ENCODE measurements at places on chromosomes 1 and 21.
A peak's percentile ranks its signal among the peaks of the same experiment; 100 is the strongest.

DNA sequence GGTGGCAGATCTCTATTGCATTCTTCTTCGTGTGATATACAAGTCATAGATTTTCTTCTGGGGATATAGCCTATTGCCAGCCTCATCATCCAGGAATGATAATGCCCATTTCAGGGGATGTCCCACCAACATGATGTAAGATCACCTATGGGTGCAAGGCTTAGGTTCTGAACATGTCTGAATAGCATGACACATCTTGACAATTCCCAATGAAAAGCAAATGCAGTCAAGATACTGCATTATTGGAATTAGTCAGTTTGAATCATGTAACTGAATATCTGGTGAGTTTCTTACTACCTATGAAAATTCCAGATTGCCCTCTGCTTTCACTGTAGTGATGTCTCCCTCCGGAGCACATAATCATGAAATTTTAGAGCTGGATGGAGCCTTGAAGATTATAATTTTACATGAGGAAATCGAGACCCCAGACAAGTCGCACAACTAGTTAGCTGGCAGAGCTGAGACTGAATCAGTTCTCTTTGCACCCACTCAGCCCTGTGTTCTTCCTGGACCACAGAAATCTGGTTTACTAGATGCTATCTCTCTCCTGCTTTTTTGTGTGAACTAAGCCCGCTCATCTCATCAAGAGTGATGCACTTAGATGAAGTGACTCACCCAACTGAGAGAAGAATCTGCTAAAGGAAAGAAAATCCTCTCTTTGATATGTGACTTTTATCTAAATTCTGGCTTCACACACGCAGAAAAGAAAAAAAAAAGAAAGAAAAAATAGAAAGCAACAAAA, 65.0 kb downstream of the WDR64 start:
- DNase-seq: no peak

DNA sequence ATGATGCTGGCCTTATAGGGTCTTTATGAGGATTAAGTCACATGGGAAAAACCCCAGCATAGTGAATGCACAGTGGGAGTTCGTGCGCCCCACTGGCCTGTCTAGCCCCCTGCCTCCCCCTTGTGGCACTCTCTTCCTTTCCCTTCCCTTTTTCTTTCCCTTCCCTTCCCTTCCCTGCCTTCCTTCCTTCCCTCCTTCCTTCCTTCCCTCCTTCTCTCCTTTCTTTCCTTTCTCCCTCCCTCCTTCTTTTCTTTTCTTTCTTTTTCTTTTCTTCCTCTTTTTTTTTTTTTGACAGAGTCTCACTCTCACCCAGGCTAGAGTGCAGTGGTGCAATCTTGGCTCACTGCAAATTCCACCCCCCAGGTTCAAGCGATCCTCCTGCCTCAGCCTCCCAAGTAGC, 38.6 kb downstream of the HTR6 start:
- DNase-seq: no peak

DNA sequence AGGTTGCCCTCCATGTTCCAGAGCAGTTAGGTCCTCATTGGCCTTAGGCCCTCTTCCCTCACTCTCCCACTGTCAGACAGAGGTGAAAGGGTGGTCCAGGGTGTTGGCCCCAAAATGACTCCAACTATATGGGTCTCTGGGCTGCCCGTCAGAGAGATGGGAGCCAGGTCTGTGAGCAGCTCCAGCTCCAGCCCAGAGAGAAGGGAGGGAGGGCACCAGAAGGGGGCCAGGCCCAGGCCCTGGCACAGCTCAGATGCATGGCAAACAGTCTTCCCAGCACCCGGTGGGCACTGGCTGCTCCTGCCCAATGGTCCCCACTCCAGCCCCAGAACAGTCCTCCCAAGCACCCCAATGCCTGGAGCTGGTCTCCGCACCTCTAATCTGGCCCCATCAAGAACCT, 2.2 kb downstream of the BCAN start:
- DNase-seq: no peak

DNA sequence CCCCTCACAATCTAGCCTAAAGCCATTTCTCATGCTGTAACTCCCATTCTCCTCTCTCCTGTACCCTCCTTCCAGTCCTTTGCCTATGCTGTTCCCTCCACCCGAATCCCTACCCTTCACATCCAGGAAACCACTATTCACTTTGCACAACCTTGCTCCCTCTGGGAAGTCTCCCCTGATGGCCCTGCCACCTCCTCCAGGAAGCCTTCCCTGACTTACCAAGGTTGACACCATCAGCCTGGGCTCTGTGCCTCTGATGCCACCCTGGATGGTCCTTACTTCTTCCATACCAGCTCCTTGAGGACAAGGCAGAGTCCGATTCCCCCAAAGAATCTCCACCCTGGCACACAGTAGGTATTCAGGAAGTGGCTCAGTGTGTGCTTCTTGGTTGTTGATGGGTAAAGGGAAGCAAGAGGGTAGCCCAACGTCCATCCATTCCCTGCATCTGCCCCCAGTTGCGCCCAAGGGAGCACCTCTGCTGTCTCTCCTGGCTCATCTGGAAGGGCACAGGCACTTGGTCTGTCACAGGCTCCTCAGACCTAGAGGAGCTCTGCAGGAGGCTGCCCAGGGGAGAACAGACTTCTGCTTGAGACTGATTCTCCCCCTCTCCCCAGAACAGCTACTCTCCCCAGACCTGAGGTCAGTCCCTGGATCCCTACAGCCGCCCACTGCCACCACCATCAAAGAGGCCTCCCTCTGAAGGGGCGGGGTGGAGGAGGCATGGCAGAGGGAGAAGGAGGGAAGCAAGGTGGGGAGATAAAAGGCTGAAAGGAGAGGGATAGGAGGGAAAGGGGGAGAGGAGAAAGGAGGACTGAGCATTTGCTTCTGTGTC, 36.1 kb upstream of the ZC3H12A start:
- DNase-seq: no peak

DNA sequence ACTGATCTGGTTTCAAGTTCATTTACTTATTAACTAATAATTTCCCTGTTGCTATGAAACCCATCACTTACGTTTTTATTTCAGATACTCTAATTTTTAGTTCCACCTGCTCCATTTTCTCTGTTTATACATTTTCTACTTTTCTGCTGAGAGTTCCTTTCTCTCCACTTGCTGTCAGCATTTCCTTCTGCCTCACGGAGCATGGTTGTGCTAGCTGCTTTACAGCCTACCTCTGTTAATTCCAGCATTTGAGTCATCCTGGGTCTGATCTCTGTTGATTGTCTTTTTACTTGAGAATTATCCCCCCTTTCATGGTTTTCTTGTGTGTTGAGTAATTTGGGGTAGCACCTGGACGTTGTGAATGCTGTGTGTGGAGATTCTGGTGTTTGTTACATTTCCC, 373.2 kb upstream of the C1orf174 start:
- no peak for DNase-seq

- DNase-seq: no peak
These were observed 633 bp upstream of the ETNK2 start for GRCh38 chr1:204152310-204153044.

- DNase-seq: no peak
These were observed 350.9 kb downstream of the ST6GALNAC3 start for GRCh38 chr1:76425201-76426145.

GRCh38 chr1:236398538-236398937, 4.5 kb downstream of the EDARADD start:
- DNase-seq: no peak

DNA sequence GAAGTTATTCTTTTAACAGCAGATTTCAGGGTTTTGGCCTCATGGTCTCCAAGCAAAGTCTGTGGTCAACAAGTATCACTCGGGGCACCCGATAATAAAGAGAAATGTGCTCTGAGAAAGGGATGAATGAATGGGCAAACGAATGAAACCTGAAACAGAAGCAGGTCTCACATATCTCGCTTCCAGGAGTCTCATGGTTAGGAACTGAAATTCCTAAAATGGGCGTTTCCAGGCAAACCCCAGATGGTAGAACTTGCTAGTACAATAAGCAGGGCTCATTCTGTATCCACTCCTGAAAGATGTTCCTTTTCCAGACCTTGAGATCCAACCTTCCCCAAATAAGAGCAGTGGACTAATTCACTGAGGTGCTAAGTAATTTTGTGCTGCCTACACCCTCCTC, 87.2 kb downstream of the LAMC2 start:
- no peak for DNase-seq

DNA sequence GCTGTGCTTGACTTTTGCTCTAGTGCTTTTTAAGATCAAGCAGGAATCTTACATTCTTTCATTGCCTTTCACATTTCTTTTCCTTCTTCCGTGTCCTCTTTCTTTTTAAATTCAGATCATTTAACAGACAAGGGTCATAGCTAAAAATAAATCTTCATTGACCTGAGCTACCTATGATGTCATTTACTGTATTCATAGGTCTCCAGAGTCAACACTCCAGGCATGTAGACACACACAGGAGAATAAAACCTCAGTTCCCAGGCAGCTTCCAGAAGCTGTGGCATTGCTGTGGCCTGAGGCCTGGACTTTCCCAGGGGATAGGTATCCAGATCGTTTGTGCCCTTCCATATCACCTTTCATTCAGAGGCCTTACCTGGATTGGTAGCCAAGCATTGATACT, 38.5 kb upstream of the ENAH start:
- DNase-seq: peak; percentile 20

GRCh38 chr1:201513498-201514243, 6.7 kb upstream of the CSRP1 start:
- DNase-seq: no peak

- DNase-seq: no peak
These were observed 177.2 kb downstream of the SMYD3 start for GRCh38 chr1:246329900-246330299.

DNA sequence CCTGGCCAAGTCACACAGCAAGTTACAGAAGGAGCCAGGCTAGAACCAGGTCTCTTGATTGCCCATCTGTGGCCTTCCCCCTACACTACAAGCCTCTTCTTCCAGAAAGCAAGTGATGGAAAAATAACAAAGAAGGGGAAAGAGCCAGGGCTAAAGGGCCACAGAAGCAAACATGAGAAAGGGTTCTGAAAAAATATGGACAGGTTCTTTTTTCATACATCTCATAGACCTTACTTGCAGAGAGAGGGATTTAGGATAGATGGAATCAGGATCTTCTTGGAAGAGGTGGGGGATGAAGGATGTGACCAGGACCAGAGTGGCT, 3.2 kb downstream of the RHBG start:
- no peak for DNase-seq

GRCh38 chr1:171366816-171367215, 52.8 kb downstream of the FMO4 start:
- DNase-seq: no peak

DNA sequence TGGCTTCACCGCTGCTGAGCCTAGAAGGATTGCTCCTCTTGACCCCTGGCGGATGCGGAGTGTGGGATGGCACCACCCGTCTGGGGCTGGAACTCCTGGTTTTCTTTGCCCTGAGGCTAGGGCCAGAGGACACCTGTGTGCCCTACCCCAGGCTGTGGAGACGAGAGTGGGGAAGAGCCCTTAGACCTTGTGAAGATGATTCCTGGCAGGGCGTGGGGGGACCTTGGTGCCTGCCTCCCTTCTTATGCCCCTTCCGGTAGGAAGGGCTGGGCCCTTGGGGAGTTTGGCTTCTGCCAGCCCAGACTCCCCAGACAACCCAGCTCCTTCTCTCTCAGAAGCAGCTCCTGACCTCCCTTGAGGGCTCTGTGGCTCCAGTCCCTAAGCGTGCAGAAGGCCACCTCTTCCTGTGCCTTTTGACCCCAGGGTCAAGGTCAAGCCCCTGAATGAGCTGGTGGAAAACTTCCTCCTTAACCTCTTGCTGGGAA, 891 bp downstream of the RPS6KA1 start:
- no peak for DNase-seq

GRCh38 chr1:200899015-200899386, 4.3 kb downstream of the INAVA start:
- no peak for DNase-seq

- no peak for DNase-seq
These were observed 54.4 kb upstream of the TMPRSS2 start for GRCh38 chr21:41562101-41563000.

DNA sequence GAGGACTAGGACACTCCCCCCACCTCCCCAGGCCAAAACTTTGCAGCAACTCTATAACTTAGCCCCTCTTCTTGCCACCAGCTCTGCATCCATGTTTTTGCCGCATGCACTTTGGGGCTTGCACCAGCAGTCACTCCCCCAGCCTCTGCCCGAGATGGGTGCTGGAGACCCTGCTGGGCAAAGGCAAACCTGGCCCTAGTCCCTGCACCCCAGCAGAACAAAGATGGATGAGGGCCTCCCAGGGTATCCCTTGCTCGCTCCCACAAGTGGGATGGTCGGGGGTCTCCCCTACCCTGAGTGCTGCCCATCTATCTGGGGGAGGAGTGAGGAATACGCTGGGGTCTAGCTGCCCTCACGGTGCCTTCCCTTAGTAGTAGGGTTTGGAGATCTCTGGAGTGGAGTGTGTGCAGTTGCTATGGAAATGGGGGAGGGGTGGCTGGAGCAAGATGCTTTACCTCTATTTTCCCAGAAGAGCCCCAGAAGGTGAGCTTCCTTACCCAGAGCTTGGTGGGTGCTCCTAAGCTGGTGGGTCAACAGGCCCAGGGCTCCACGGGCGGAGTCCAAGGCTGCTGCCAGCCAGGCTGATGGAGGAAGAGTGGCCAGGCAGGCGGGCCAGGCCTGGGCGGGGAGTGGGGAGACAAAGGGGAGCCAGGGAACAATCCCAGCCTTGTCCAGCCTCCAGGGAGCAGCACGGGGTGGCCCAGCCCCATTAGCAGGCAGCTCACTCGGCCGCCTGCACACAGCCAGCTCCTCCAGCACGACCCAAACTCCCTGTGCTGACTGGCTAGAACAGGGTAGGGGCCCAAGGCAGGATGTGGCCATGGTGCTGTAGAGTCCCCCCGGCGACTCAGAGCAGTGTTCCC, at the start of gene PAQR6:
Gene PAQR6 (minus strand): TSS at position 597 of the 863 bp plus-strand sequence. CDS start 1,325 bp downstream, outside the sequence.
- no peak for DNase-seq

GRCh38 chr1:205077158-205077933, 6.9 kb downstream of the TMEM81 start:
- DNase-seq: no peak

DNA sequence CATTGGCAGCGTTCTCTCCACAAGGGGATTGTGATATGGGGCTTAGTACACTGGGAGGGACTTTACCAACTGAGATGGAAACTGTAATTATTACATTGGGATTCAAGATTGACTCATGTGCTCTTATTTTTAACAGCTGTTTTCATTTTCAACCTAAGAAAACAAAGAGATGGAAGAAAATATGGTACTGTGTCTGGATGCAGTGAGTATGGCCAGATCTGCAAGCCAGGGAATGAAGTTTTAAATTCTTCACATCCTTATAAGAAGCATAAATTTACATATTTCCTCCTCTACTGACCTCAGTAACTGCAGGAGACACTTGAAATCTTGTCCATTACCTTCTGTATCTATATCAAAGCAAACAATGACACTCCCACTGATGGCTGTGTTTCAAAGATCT, 81.5 kb upstream of the EDEM3 start:
- no peak for DNase-seq

DNA sequence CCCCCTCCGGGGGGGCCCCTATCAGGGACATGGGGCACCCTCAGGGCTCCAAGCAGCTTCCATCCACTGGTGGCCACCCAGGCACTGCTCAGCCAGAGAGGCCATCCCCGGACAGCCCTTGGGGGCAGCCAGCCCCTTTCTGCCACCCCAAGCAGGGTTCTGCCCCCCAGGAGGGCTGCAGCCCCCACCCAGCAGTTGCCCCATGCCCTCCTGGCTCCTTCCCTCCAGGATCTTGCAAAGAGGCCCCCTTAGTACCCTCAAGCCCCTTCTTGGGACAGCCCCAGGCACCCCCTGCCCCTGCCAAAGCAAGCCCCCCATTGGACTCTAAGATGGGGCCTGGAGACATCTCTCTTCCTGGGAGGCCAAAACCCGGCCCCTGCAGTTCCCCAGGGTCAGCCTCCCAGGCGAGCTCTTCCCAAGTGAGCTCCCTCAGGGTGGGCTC, 34.9 kb downstream of the TRIM11 start:
- DNase-seq: no peak
